ENCODE measurements at places on chromosomes 3 and 15. TPM values are rescaled to one million over a fixed set of nuclear protein-coding genes. Genes with fewer than 3 reads are reported as not detected.
A peak's percentile ranks its signal among the peaks of the same experiment; 100 is the strongest.

DNA sequence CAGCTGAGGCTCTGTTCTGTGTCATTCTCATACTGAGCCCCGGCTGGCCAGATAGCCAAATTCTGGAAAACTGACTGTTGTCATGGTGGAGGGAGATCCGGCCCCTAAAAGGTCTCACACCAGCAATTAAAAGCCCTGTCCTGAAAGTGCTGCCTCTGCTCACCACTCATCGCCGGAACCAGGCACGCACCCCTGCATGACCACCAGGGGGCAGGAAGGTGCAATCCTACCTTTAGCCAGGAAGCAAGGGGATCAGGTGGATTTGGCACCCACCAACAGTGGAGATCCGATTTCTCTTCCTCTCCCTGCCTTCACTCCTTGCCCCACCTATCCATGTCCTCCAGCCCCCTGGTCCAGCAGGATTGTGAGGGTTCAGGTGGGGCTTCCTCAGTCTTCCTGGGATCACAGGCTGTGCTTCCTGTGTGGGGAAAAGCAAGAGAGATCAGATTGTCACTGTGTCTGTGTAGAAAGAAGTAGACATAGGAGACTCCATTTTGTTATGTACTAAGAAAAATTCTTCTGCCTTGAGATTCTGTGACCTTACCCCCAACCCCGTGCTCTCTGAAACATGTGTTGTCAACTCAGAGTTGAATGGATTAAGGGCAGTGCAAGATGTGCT, 16.1 kb upstream of the CACNA2D2 start:
- peak; percentile 78 for DNase-seq
- H3K36me3 ChIP-seq = no peaks in the 10 kb centered on the region
- H3K4me1 ChIP-seq = peaks cover 24% of the 10 kb centered on the region
- no peak overlapping the region for H3K27ac ChIP-seq
- no peak overlapping the region for H3K4me3 ChIP-seq

- no peak for DNase-seq
- H3K4me3 ChIP-seq = no peak overlapping the region
- peaks cover 7% of the 10 kb centered on the region for H3K4me1 ChIP-seq
- no peaks in the 10 kb centered on the region for H3K27me3 ChIP-seq
- no peak overlapping the region for H3K27ac ChIP-seq
Observed at GRCh38 chr3:188956839-188957489, 214.8 kb upstream of the TPRG1 start.

GRCh38 chr15:80434926-80435720, 30.9 kb downstream of the ARNT2 start:
- H3K36me3 ChIP-seq = no peaks in the 10 kb centered on the region
- H3K4me1 ChIP-seq = no peaks in the 10 kb centered on the region
- no peak overlapping the region for H3K27ac ChIP-seq
- H3K27me3 ChIP-seq = no peaks in the 10 kb centered on the region
- H3K4me3 ChIP-seq = no peak overlapping the region

DNA sequence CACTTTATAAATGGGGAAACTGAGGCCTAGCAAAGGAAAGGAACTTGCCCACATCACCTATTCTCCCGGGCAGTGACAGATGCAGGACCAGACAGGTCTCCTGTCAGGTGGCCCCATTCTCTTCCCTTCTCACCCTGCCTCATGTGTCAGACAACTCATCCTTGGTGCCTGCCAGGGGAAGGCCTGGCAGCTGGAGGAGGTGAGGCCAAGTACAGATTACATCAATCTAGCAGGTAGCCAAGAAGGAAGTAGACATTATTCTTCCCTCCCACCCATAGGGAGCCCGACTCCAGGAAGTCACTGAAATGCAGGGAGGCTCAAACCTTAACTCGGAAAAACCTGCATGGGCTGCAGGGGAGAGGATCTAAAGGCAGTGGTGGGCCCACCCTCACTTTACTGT, 39.6 kb downstream of the DAPK2 start:
- H3K27me3 ChIP-seq = no peaks in the 10 kb centered on the region
- no peak overlapping the region for H3K27ac ChIP-seq
- no peak overlapping the region for H3K4me3 ChIP-seq
- no peak for DNase-seq
- no peaks in the 10 kb centered on the region for H3K36me3 ChIP-seq

- no peaks in the 10 kb centered on the region for H3K36me3 ChIP-seq
- H3K27me3 ChIP-seq = no peaks in the 10 kb centered on the region
- no peak overlapping the region for H3K4me3 ChIP-seq
- no peaks in the 10 kb centered on the region for H3K4me1 ChIP-seq
- H3K27ac ChIP-seq = no peak overlapping the region
- DNase-seq = no peak
Observed at GRCh38 chr3:135807879-135808278, 157.6 kb upstream of the PPP2R3A start.

PAQR9 gene
- not detected for total RNA-seq

GRCh38 chr15:64749999-64750657, 25.3 kb downstream of the RBPMS2 start:
- no peak for DNase-seq
- no peaks in the 10 kb centered on the region for H3K4me1 ChIP-seq
- H3K4me3 ChIP-seq = no peak overlapping the region
- no peaks in the 10 kb centered on the region for H3K27me3 ChIP-seq
- H3K27ac ChIP-seq = no peak overlapping the region
- H3K36me3 ChIP-seq = no peaks in the 10 kb centered on the region

DNA sequence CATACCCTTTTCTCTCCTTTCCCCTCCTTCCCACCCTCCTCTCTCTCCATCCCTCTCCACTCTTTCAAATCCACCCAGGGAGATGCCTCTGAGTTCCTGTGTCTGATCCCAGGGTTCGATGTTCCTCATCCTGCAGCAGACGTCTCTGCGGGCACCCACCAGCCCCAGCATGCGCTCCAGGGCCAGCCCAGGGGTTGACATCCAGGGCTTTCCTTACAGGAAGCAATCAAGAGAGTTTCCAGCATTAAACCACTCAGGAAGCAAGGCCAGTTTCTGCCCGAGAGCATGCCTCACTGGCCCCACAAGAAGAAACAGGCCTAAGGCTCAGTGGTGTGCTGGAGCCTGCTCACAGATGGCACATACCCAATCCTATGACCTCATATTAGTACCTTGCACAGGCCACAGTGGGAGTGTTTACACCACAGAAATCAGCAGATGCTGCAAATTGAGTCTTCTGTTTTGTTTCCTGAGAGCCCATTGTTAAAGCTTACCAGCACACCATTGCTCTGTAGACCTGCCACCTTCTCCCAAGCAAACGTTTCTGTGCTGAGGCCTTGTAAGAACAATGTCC, 13.2 kb downstream of the SLC6A1 start:
- H3K4me1 ChIP-seq = peaks cover 20% of the 10 kb centered on the region
- DNase-seq = no peak
- H3K27ac ChIP-seq = no peak overlapping the region
- no peaks in the 10 kb centered on the region for H3K36me3 ChIP-seq
- no peak overlapping the region for H3K4me3 ChIP-seq

- no peak for DNase-seq
- no peak overlapping the region for H3K27ac ChIP-seq
- H3K4me3 ChIP-seq = no peak overlapping the region
- H3K27me3 ChIP-seq = no peaks in the 10 kb centered on the region
- H3K36me3 ChIP-seq = no peaks in the 10 kb centered on the region
Observed at GRCh38 chr3:140636406-140637138, 41.3 kb upstream of the TRIM42 start.

SMCO1 gene
- not detected for total RNA-seq

DNA sequence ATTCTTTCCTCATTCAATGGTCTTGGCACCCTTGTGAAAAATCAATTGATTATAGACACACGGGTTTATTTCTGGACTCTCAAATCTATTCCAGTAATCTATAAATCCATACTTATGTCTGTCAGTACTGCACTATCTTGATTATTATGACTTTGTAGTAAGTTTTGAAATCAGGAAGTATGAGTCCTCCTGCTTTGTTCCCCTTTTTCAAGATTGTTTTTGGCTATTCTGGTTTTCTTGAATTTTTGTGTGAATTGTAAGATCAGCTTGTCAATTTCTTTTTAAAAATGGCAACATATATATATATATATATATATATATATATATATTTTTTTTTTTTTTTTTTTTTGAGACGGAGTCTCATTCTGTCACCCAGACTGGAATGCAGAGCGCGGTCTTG, 32.3 kb upstream of the CFAP20DC start:
- H3K36me3 ChIP-seq = no peaks in the 10 kb centered on the region
- H3K4me3 ChIP-seq = no peak overlapping the region
- no peak overlapping the region for H3K27ac ChIP-seq
- DNase-seq = no peak
- H3K27me3 ChIP-seq = no peaks in the 10 kb centered on the region

- no peaks in the 10 kb centered on the region for H3K36me3 ChIP-seq
- H3K27me3 ChIP-seq = no peaks in the 10 kb centered on the region
- no peak overlapping the region for H3K27ac ChIP-seq
- DNase-seq = no peak
- H3K4me3 ChIP-seq = no peak overlapping the region
Observed at GRCh38 chr3:104396974-104397669, 969.6 kb upstream of the ALCAM start.

GRCh38 chr3:64176461-64176996, 48.7 kb downstream of the PRICKLE2 start:
- no peaks in the 10 kb centered on the region for H3K36me3 ChIP-seq
- no peak for DNase-seq
- H3K4me1 ChIP-seq = no peaks in the 10 kb centered on the region
- no peak overlapping the region for H3K27ac ChIP-seq
- no peak overlapping the region for H3K4me3 ChIP-seq

OR5H14 gene
- total RNA-seq = not detected

PSMA4 gene
- total RNA-seq = 160 TPM
